Smooth muscle cell of the coronary artery (primary cell): ENCODE measurements at places on chromosomes 11 and 22. TPM values are rescaled to one million over a fixed set of nuclear protein-coding genes. Genes with fewer than 3 reads are reported as not detected.

The OR56B1 gene
- not detected in 2 replicates for total RNA-seq

The SRSF8 gene
- 5.6 and 13.0 TPM in 2 replicates for total RNA-seq

The RIMBP3C gene
- 0.15 and 0.70 TPM in 2 replicates for total RNA-seq

The SLC35C1 gene
- 6.2 TPM in 2 replicates for total RNA-seq

The ANO9 gene
- total RNA-seq = not detected in 2 replicates

The TRIM44 gene
- total RNA-seq = 17.1 and 21.1 TPM in 2 replicates

The UPK3A gene
- not detected in 2 replicates for total RNA-seq

The PDXP gene
- 2.5 and 8.1 TPM in 2 replicates for total RNA-seq

The AP2A2 gene
- 19.6 and 28.2 TPM in 2 replicates for total RNA-seq

The SOX6 gene
- 0.12 and 8.0 TPM in 2 replicates for total RNA-seq

The OR8G5 gene
- total RNA-seq = not detected in 2 replicates

The CEND1 gene
- 0.23 TPM in 1 of 2 replicates, not detected in the other for total RNA-seq

The BBOX1 gene
- not detected in 2 replicates for total RNA-seq

The MRGPRX3 gene
- not detected in 2 replicates for total RNA-seq

The GPR83 gene
- under 0.01 TPM in 1 of 2 replicates, not detected in the other for total RNA-seq

The DYNC2H1 gene
- 14.4 and 48.3 TPM in 2 replicates for total RNA-seq

The C22orf42 gene
- not detected in 2 replicates for total RNA-seq

The TRIM21 gene
- 17.7 and 21.8 TPM in 2 replicates for total RNA-seq

The TIMM10B gene
- 29.0 and 42.4 TPM in 2 replicates for total RNA-seq

The BRSK2 gene
- 0.23 and 0.47 TPM in 2 replicates for total RNA-seq

The CASTOR1 gene
- 7.1 and 12.8 TPM in 2 replicates for total RNA-seq

The VWCE gene
- total RNA-seq = 0.38 and 3.3 TPM in 2 replicates

The GCAT gene
- total RNA-seq = 12.1 and 37.7 TPM in 2 replicates

The OR9G1 gene
- not detected in 2 replicates for total RNA-seq

The CHRM1 gene
- total RNA-seq = not detected in 2 replicates

The TMPRSS6 gene
- total RNA-seq = not detected in 2 replicates

The SERPIND1 gene
- under 0.01 TPM in 1 of 2 replicates, not detected in the other for total RNA-seq

The OR51A4 gene
- total RNA-seq = not detected in 2 replicates

The TMEM109 gene
- 20.7 and 25.2 TPM in 2 replicates for total RNA-seq

The GAL3ST3 gene
- total RNA-seq = 0.38 TPM in 1 of 2 replicates, not detected in the other

The OR5P2 gene
- total RNA-seq = not detected in 2 replicates

The ART1 gene
- not detected in 2 replicates for total RNA-seq

The KIRREL3 gene
- 0.68 and 1.1 TPM in 2 replicates for total RNA-seq

The POTEH gene
- not detected in 2 replicates for total RNA-seq

The ME3 gene
- 41.2 and 55.0 TPM in 2 replicates for total RNA-seq

The CDHR5 gene
- total RNA-seq = not detected in 2 replicates

The BDNF gene
- 1.2 and 38.8 TPM in 2 replicates for total RNA-seq
